ENCODE measurements at places on chromosomes 2 and 18.

- no peak for DNase-seq
These were observed 32.6 kb downstream of the MAP2 start for GRCh38 chr2:209456489-209456888.

DNA sequence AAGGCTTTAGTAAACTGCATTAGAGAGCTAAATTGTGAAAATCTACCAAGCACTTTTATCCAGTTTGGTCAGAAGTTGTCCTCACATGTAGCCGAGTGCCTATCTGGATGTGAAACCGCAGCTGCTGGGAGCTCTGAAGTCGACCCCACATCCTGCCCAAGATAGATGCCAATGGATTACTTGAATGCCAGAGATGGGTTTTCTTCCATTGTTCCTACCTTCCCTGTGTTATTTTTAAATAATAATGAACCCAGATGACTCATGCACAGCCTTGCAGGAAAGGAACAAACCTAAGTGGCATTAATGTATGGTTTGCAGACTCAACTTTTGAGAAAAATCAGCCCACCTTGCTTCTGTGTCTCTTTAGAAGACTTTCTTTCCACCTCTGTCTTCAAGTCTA is 408.5 kb downstream of the FBXO15 start:
- no peak for DNase-seq

- no peak for DNase-seq
These were observed 332.2 kb upstream of the LRP1B start for GRCh38 chr2:142463047-142463446.

DNA sequence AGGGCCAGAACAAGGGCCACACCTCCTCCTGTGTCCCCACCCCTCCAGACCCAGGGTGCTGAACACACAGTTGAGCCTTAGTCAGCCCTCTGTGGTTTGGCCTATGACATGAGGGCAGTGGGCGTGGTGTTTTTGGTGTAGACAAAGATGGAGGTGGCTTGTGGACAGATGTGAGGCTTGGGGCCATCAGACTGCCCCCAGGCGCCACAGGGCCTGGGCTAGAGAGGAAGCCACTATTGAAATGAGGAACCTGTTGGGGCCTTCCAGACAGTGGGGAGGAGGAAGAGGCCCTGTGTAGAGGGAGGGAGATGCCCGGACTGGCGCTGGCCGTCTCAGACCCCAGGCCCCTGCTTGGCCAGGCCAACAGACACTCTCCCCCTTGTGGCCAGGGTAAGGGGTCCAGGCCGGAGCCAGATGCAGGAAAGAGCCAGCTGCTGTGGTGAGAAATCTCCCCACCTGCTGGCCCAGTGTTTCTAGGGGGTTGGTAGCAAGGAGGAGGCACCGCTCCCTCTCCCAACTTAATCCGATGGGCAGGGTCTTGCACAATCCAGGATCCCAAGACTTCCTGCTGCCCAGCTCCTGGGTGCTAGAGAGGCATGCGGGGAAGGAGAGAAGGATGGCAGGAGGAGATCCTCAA is 53.8 kb downstream of the SMAD7 start:
- peak; percentile 67 for DNase-seq

DNA sequence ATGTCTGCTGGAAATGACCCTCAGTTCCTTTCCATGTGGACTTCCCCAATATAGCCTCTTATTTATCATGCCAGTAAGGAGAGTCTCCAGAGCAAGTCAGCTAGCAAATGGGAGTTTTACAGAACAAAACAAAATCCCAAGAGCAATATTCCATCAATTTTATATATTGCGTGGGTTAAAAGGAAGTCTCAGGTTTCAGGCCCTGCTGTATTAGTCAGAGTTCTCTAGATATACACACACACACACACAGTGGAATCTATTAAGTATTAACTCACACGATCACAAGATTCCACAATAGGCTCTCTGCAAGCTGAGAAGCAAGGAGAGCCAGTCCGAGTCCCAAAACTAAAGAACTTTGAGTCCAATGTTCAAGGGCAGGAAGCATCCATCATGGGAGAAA is 102.8 kb upstream of the MAP2 start:
- DNase-seq: peak; percentile 49

DNA sequence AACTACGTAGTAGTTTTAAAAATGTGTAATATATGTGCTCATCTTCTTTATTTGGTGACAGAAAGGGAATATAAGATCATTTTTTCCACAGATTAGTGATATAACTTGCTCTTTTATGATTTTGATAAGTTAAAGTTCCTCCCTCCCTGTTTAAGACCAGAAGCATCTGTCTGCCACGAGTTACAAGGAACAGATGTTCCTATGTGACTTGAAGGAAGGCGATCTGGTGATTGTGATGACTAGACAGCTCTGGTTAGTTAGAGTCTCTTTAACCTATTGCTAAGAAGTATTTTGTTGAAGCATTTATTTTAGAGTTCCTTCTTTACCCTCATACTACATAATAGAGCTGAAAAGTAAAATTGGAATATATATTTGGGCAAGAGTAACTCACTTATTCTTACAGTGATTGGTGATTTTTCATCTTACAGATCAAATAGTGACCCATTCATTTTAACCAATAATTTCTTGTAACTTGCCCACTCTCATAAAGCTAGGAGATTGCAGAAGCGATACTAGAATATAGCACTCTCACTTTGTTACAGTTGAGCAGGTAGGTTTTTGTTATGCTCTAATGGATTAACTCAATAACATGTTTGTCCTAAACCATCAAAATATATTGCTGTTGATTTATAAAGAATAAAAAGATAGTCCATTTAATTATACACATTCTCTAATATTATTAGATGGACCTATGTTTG is 218.7 kb downstream of the SLC4A10 start:
- DNase-seq: no peak

DNA sequence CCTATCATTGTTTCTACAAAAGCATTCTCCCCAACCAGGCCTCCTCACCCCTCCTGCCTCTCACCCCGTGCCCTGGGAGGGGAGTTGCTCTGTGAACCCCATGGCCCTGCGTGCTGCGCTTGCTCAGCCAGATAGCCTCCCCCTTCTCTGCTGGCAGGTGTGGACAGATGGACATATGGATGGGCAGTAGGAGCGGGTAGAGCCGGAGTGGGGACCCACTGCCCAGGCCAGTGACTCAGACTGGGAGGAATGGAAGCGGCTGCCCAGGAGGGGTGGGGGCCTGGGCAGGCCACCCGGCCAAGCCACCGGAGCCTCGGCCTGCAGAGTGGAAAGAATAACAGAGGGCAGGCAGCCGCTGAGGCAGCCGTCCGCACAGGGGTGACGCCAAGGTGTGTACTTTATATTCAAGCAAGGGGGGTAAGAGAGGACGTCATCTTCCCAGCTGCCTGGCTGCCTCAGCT is 8.7 kb downstream of the CYP26B1 start:
- DNase-seq: no peak

DNA sequence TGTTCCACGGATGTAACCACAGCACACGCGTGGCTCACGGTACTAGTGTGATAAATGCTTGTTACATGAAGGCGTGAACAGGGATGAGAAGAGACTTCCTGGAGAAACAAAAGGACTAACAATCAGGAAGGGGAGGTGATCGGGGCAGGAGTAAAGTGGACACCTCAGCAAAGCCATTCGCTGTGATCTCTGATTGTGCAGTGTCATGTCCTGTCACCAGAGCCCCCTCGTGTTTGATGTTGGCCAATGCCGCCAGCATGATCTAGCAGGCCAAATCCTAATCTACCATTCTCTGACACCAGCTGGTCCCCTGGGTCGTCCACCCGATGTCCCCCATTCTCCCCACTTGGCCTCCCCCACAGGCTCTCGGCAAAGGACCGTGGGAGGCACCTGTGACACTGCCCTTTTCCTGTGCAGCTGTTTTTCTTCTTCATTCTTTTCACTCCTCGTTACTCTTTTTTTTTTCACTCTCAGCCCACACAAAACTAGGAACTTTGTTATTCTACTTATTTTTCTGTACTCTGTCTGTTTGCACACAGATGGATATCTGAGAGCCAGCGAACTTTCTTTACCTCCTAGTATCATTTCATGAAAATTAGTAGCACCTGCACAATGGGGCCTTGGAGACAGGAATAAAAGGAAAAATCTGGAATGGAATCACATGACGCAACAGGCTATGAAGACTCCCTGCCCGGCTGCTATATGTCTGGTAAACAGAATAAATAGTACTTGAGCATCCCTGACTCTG is 146.8 kb downstream of the TGIF1 start:
- DNase-seq: peak; percentile 69

DNA sequence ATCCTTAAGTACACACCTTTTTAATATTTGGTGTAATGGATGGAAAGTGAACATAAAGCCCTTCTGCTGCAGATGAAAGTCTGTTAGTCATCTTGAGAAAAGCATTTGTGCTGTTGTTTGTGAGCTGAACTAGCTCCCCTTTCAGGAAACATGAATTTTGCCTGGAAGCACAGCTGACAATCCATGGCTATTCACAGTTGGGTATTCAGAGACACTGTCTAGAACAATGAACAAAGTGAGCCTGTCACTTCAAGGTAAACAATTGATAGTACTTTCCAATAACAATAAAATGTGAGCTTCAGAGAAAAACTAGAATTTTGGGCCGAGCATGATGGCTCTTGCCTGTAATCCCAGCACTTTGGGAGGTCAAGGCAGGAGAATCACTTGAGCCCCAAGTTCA is 6.8 kb upstream of the EFHD1 start:
- no peak for DNase-seq

DNA sequence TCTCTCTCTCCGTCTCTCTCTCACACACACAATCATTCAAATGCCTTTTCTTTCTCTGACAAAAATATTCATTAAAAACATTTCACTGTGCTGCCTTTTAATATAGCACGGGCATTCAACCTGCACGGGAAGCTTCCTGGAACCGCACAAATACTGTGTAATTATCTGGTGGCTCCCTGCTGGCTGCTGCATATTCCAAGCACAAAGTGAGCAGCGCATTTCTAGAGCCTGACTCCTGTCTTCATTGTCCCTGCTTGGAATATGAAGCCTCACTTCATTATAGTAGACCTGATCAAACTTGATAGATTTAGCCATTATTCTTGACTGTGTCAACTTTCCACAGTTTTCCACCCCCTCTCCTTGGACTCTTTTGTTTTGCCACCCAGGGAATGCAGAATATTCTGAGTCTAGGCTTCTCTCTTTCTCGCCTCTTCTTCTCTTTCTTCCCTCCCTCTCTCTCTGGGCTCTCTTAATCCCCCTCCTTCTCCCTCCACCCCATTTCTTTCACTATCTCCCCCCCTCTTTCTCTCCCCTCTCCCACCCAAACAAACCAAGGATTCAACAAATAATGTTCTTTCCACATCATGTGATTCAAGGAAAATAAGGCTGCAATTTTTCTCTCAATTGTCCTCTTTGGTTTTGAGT is 672.1 kb upstream of the FANCL start:
- DNase-seq: no peak

DNA sequence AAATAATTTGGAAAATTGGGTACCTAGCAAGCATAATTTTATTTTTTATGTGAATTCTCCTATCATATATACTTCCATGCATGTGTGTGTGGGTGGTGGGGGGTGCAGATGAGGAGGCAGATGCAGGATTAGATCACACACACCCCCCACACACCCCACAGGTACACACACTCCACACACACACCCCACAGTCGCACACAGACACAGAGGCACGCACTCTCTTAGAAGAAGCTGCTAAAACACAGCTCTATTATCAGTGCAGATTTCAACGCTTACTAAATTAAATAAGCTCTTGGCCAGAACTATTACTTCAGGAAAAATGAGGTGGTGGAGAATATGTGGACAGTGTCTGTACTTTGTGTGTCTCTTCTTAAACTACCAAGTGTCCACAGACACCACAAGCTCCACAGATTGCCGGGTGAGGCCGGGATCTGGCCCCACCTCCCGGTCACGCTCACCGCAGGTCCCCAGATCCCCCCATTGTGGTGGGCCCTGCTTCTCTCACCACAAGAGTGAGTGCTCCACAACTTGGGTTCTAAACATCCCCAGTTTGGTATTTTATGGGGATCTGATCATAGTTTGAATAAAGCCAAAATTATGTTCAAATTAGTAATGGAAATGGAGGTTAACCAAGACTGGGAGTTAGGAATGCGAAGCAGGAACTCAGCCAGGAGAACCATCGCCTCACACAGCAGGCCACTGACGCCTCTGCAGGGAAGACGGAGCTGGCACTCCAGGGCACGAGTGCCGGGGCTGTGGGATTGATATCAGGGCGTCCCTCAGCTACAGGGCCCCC is 102.1 kb downstream of the PXDN start:
- DNase-seq: no peak

DNA sequence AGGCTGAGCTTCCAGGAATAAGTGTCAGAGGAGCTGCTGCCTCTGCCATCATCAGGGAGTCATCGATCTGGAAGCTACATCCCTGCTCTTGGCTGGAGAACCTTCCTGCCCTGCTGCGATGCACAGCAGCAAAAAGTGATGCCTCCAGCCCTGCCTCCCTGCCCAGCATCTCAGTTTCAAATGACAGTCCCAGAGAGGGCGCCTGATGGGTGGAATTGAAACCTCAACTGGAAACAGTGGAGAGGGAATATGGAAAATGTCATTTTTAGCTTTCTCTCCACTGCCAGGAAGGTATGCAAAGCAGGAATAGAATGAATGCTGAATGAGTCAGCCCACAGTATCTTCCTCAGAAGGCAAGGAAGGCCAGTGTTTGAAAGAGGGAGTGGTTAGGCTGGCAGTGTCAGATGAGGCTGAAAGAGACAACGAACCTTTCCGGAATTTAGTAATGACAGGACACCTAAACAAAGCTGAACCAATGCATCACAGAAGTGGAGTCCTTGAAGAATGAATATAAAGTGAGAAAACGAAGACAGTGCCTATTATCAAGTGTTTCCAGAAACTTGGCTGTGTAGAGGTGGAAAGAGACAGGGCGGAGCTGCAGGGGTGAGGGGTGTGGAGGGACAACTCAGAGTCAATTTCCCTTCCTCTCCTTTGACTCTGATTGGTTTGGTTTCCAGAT is 153.9 kb upstream of the NDUFV2 start:
- peak; percentile 88 for DNase-seq

- no peak for DNase-seq
These were observed 183.5 kb downstream of the SLC4A3 start for GRCh38 chr2:219810895-219811294.

DNA sequence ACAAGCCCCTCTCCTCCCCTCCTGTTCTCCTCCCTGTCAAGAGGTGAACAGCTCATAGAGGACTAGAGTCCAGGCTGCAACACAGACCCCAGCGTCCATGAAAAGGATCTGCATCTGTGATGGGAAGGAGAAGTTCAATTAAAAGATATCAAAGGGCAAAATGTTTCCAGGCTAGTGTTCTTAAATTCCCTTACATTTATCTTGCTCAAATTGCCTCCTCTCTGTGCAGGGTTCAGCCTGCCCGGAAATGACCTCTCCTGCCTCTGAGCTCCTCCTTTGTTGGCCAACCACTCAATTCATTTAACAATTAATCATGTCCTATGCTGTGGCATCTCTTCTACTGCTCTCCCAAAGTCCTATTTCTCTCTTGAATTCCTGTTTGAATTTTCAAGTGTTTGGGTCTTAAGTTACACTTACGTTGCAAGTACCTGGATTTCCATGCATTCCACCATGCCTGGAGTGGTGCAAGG is 105.3 kb downstream of the TSN start:
- DNase-seq: no peak

Measured in fibroblast of mammary gland (primary cell).